8988T (cell line): ENCODE measurements at places on chromosomes 11 and 22.

GRCh38 chr22:27911330-27911729 lies 7.7 kb downstream of the PITPNB start:
- DNase-seq = no peak

DNA sequence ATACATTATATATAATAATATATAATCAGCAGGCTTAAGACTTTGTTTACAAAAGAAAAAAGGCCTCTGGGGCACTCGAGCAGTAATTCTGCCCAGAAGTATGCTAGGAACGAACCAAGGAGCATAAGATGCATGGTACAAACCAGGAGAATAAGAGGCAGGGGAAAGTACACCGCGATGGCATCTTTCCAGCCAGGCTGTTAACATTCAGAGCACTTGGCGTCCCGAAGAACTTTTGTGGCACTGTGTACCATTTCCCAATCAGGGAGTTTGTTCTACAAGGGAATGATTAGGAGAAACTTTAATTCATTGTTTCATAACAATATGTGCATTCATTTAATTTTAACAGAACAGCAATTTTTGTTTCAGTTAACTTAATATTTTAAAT lies 125.1 kb downstream of the WT1 start:
- DNase-seq = no peak

GRCh38 chr11:1260023-1260501 lies 37.2 kb downstream of the MUC5B start:
- peak; percentile 82 for DNase-seq

DNA sequence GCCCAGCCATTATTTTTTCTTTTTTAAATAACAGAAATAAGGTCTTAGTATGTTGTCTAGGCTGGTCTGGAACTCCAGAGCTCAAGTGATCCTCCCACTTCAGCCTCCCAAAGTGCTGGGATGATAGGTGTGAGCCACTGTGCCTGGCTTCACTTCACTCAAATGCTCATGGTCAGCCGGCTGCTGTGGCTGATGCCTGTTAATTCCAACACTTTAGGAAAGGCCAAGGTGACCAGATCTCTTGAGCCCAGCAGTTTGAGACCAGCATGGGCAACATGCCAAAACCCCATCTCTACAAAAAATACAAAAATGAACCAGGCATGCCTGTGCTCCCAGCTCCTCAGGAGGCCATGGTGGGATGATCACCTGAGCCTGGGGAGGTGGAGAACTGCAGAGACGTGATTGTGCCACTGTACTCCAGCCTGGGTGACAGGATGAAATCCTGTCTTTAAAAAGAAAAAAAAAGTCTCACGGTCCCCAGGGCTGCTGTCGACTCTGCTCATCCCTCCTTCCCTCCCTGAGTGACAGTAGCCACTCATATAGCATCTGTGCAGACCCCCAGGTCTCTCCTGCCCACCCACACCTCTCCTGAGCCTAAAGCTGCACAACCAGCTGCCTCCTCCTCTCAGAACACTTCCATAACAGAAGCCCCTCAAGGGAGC lies 3.6 kb downstream of the YDJC start:
- no peak for DNase-seq

DNA sequence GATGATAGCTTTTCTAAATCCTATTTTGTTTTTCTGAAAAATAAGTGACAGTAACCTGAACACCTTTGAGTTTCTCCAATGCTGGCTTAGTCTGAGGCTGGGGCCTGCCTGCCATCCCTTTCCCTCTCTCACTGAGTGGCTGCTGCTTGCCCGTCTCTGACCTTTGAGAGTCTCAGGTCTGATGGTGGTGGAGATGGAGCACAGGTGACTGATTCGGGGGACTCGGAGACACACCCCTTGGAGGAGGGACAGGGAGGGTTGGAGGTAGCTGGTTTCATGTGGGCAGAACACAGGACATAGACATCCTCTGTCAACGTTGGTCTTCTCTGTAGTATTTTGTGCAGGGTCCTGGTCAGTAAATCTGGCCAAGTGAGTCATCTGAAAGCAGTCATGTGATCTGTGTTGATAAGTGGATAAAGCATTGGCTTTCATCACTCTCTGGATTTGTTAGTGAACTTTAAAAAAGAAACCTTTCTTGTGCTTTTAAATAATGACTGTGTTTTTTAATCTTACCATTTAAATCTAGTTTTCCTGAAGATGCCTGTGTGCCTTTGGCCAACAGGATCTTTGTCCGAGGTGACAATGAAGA lies 47.1 kb upstream of the CLDN5 start:
- DNase-seq = no peak

GRCh38 chr11:35815556-35816315 lies 128.1 kb upstream of the LDLRAD3 start:
- no peak for DNase-seq

DNA sequence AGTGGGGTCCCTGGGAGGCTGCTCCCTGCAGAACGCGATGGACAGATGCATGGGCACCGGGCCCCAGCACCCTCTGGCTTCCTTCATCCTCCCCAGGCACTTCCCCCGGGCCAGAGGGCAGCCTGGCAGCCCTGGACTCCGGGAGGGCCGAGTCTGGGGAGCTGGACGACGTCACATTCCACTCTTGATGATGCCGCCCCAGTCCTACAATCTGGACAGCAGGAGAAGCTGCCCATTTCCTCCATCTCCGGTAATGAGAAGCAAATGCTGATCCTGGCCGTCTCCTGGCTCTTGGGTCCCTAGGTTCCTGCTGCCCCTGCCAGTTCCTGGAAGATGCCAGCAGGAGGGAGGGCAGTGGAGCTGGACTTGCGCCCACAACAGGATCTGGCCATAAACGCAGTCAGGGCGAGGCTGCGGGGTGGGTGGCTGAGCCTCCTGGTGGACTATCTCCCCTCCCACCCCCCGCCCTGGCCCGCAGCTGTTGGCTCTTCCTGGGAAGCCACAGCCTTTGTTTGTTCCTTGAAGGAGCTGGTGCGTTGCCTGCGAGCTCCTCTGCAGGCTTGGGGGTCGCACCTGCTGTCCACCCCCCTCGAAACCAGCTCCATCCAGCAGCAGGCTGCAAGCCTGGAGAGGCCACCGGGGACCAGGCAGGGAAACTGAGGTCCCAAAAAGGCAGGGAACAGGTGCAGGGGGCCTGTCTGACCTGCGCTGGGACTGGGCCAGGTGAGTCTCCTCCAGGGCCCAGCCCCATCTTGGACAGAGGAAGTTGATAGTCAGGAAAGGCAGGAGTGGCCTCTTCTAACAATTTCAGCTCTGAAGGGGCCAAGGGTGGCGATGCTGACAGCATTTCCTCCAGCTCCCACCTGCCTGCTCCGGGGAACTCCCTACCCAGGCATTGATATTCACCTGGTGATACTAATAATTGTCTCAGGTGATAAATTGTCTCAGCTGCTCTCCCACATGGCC lies 17.9 kb upstream of the MUC6 start:
- DNase-seq = no peak

DNA sequence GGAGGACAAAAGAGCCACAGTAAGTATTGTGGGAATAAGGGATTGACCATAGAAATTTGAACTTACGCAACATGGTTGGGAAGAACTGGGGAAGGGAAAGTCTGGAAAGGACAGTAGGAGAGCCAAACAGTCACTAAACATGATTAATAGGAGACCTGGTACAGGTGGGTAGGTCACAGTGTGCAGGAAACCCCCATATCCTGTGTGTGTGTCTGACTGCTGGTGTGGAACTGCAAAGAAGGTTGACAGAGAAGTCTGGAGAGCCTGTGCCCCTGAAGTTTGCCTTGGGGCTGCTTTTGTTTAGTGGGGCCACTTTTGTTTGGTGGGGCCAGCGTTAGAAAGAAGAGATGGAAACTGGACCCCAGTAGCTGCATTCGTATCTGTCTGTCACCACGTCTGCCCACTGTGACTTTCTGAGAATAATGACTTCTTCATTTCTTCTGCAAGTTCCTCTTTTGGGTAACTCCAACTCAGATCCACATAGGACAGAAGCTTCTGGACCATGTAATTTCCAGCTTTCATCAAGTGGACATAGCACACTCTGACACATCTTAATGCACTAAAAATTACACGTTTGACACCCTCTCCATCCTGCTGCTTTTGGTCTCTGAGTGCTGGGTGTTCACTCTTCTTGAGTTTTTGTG lies 126.8 kb upstream of the RAG2 start:
- no peak for DNase-seq

- DNase-seq = no peak
These were observed 45.9 kb upstream of the WEE1 start for GRCh38 chr11:9527481-9528135.

GRCh38 chr11:116217006-116217405 lies 555.8 kb downstream of the BUD13 start:
- DNase-seq = no peak

DNA sequence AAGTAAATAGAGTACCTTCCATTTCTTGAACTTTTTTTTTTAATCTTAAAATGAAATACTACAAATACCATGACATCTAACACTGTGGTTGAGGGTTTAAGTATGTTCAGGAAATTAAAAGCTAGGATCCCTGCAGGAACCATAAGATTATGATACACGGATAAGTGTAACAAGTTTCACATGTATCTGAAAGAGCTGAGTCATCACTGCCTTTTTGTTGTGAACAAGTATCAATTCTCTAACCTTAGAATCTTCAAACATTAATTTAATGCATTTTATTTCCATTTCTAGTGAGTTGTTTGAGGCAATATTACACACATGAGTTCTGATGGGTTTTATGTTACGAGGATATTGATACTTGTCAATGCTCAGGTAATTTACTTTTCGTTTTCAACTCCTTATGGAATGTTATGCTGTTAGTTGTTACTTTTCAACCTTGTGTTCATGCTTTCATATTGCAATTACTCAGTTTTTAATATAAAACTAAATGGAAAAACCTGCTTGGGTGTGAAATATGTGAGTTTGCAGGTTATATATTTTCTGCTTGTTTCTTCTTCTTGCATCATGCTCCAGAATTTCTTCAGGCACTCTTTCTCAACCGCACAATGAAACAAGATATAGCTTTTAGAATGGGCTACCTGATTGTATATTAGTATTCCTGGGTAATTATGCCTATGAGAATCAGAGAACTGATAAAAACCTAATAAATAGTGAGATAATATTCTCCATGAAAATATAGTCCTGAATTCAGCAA lies 361.3 kb upstream of the MTNR1B start:
- DNase-seq = no peak

DNA sequence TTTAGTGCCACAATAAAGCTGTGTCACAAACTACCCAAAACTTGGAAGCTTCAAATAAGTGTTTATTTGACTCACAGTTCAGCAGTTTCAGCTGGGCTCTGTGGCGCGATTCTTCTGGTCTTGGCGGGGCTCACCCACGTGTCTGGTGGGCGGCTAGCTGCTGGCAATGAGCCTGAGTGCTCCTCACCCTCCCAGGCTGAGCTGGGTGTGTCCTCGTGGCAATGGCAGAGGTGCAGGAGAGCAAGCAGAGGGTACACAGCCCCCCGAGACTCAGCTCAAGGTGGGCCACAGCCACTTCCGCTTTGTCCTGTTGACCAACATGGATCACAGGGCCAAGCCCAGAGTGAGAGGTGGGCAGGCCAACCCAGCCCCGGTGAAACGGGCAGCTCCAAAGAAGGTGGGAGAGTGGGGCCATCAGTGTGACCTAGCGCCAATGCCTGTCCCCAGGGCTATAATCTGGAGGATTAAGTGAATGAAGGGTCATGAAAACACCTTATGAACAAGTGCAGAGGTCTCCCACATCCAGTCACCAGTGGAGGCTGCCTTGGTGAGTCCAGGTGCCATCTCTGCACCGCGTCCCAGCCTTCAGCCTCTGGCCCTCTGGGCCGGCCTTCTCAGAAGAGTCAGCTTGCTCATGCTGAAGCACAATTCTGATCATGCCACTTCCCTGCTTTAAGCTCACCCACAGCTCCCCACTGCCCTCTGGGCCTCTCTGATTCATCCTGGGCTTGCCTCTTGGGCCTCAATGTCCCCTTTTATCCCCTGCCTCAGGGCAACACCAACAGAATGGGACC lies 74.6 kb upstream of the RTL6 start:
- no peak for DNase-seq

DNA sequence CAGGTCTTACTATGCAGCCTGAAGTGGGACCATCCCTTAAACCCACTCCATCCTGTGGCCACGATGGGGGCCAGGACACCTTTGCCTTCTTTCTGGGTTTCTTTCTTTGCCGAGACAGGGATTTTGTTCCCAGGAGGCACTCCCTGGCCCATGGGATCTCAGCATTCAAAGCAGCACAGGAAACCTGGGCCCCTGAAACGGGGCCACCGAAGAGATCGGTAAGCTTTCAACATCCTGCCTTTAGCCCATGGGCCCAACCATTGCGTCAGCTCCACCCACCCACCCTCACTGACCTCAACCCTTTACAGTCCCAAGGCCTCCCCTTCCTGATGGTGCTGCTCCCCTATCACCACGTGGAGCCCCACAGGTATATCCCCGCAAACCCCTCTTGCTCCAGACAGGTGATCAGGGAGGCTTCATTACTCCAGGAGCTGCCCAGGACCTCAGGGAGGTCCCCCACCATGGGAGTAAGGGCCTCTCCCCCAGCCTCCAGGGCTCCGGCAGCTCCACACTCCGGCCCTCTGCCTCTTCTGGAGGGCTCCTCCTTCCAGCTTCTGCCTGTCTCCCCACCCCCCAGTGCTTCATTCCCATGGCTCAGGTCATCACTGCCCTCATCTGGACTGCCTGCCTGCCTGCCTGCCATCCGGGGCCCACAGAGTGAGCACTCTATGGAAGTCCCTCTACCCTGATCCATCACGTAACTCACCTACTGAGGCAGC lies 42.0 kb upstream of the TUB start:
- no peak for DNase-seq

DNA sequence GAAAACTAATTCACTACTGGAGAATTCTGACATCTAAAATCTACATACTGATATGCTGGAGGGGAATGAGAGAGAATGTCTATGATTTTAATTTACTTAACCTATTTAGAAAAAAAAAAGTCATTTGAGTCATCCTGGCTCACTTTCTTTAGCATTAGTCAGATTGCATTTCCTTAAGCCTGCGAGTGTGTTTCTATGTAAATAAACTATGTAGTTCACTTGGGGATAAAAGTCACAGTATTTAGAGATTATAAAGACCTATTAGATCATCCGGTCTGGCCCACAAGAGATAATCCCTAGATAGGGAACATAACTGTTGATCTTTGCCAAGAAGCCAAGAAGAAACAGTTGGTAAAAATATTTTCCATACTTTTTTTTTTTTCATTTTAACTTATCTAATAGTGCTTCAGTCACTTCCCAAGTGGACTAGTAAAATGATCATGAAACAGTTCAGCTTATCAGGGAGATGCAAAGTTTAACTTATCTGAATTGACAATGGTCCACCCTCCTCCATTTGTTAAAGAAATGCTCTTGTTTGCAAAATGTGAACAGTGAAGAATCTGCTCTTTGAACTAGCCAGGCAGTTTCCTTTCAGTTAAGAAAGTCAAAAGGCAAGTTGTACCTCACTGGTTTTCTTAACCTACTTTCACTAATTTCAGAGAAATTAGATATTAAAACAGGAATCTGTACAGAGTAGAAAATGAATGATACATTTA lies 21.2 kb upstream of the BLID start:
- no peak for DNase-seq

DNA sequence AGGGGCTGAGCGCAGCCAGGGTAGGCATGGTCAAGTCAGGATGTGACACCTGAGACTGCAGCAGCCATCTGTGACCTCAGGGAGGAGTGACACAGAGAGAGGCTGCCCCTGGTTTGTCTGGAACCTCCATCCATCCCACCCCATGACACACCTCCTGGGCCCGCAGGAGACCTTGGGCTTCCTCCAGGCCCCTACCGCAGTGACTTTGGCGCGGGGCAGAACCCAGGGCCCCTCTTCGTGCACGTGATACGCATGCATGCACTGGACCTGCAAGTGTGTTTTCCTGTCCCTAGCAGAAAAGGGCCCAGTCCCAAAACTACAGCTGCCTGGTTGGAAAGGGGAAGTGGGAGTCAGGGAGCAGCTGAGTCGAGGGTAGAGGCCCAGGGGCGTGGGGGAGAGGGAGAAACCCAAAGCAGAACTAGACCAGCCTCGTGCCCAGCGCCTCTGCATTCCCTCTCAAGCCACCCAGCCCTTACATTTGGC lies 7.9 kb upstream of the CYTH4 start:
- DNase-seq = no peak

GRCh38 chr11:69378303-69379141 lies 84.6 kb downstream of the MYEOV start:
- no peak for DNase-seq
